ENCODE measurements at places on chromosomes 12 and 14. TPM values are rescaled to one million over a fixed set of nuclear protein-coding genes. Genes with fewer than 3 reads are reported as not detected.

The RBP5 gene
- not detected for total RNA-seq

The HOXC4 gene
- 0.36 TPM for total RNA-seq

The CCDC175 gene
- total RNA-seq, result not detected

The ITGB7 gene
- 0.54 TPM for total RNA-seq

The BICDL1 gene
- total RNA-seq, result 1.8 TPM

- DNase-seq, result no peak
Measured at GRCh38 chr12:6233121-6233971, 33.1 kb downstream of the CD9 start.

- DNase-seq, result no peak
Measured at GRCh38 chr12:62893276-62893675, 41.7 kb downstream of the PPM1H start.

DNA sequence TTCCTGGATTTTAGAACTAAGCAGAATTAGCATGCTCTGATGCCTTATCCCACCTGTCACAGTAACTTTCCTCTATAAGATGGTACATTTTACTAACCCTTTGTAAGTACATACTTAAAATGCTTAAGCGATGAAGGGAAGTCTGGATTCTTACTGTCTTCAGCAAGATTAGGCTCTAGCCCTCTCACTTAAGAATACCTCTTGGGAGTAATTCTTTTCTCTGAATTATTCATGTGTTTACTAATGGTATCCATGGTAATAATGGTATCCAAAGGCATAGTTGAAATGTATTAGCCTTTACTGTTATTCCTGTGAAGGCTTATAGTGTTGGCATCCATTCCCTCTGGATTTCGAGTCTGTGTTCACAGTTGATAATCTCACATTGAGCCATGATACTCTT lies 176.9 kb downstream of the MON2 start:
- no peak for DNase-seq

DNA sequence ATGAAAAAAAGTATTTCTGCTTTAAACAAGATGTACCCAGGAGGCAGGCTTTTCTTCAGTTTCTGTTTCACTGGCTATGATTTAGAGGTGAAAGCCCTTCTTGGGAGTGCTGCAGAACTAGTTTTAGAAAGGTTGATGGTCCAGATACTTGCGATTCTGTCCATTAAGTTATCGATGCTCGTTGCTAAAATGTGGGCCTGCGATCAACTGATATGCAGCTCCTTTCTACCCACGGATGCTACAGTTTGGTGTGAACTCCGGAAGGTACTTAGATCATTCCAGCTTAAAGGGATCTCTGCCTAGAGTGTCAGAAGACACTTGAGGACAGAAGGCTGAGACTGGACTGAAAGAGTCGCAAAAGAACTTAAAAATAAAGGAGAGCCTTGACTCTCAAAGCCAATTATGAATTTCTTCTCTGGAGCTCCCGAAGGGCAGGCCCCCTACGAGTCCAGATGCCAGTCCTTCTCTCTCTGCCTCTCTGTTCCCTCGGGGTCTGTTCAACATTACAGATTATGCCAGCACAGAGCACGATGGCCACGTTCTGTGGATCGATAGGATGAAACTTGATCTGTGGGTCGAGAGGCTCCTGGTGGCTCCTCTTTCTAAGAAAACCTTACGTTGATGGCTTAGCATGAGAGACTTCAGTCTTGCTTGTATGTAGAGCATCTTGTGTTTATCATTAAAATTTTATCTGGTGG lies 40.0 kb downstream of the FBXW8 start:
- DNase-seq, result no peak
